ENCODE measurements at places on chromosomes 3 and 15. TPM values are rescaled to one million over a fixed set of nuclear protein-coding genes. Genes with fewer than 3 reads are reported as not detected.

- no peak for DNase-seq
Measured at GRCh38 chr3:101702726-101703125, 16.2 kb upstream of the RPL24 start.

DNA sequence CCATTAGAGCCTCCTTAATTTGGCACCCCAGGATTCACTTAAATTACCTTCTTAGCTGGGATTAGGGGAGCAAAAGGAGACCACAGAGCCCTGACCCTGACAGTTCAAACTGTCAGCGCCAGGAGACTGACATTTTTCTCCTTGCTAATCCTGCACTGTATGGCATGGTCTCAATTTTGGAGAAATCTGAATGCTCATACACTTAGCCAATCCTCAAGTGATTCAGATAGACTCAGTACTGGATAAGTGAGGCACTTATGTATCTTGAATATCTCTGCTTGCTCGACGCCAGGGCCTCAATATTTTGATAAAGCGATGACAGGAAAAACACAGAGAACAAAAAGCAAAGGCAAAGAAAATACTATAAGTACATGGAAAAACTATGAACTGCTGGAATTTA lies 375.9 kb upstream of the WNT5A start:
- DNase-seq: no peak

GRCh38 chr3:118813472-118813871 lies 221.2 kb downstream of the IGSF11 start:
- DNase-seq: no peak

GRCh38 chr3:139281522-139282196 lies 62.2 kb upstream of the MRPS22 start:
- DNase-seq: no peak

- DNase-seq: no peak
Measured at GRCh38 chr3:22170370-22170769, 419.4 kb upstream of the ZNF385D start.

- no peak for DNase-seq
Measured at GRCh38 chr3:195551381-195551978, 8.4 kb upstream of the PPP1R2 start.

- no peak for DNase-seq
Measured at GRCh38 chr3:150540991-150541390, 5.3 kb downstream of the SERP1 start.

GRCh38 chr15:97350813-97351212 lies 609.7 kb upstream of the ARRDC4 start:
- no peak for DNase-seq

DNA sequence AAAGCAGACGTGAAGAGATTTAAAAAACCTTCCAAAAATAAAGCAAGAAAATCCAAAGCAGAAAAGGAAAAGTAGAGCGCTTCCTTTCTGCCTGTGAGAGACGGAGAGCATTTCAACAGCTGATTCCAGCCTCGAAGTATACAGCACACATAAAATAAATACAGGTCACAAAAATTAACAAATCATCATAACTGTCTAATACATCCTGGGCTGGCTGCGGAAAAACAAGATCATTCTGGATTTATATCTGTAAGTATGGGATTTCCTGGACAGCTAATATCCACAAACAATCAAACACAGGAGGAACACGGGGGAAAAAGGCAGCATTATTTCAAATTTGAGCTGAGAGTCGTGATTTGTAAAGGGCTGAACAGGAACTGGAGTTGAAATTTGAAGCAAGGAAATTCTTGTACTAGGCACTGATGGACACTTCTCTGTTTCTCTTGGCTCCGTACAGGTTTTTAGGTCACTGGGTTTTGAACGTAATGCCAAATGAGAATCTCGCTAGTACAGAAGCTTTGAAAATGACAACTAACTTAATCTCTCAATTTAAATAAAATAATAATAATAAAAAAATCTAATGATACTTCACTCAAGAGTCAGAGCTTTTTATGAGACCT lies 577.7 kb downstream of the FOXP1 start:
- DNase-seq: no peak

DNA sequence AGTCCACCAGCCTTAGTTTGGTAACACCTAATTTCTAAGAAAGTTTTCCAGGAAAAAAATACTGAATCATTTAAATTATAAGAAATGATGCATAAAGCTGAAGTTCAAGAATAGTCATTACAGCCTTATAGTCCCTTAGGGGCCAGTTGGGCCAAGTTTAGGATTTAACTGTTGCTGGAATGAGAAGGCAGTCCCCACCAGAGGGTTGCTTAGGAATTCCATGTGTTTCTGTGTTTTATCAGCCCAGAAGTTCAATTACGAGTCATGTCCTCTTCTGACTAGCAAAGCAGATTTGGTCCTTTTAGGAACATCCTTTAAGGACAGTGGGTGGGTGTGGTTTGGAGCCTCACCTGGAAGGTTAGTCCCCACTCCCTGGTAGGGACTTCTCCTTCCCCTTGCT lies 57.0 kb upstream of the NR2E3 start:
- DNase-seq: no peak

GRCh38 chr3:69649120-69650065 lies 89.9 kb upstream of the MITF start:
- no peak for DNase-seq

GRCh38 chr3:116083683-116084082 lies 361.6 kb downstream of the LSAMP start:
- DNase-seq: no peak

GRCh38 chr3:25663869-25664811 lies 567 bp downstream of the TOP2B start:
- peak; percentile 44 for DNase-seq

- DNase-seq: no peak
Measured at GRCh38 chr3:46896386-46896785, 18.9 kb downstream of the PTH1R start.

- no peak for DNase-seq
Measured at GRCh38 chr3:129207479-129207878, 23.8 kb upstream of the CNBP start.

DNA sequence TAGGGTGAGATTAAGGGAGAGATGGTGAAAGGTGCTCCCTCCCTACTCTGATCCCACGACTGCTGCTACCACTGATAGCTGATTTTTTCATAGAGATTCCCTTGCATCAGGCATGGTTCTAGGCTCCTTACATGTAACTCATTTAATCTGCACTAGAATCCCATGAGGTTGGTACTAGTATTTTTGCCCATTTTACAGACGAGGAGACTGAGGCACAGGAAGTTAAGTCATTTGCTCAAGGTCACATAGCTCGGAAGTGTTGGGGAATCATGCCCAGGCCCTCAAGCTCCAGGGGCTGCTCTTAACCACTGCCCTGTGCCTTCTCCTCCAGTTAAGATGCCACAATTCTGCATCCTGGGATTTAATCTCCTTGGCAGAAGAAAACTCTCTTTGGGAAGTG lies 11.2 kb downstream of the ATP2B2 start:
- DNase-seq: no peak

DNA sequence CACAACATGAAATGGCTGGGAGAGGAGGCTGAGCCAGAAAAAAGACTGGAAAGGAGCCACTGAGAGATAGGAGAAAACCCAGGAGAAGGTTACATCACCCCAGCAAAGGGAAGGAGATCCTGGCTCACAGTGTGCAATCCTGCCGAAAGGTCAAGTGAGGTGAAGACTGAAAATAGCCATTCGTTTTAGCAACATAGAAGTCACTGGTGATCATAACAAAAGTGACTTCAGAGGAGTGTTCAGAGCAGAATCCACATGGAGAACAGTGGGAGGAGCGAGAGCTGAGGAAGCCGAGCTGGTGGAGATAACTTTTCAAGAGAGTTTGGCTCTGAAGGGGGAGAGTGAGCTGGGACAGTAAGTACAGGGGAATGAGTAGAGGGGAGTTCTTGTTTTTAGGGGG lies 5.4 kb upstream of the HEG1 start:
- DNase-seq: no peak

DNA sequence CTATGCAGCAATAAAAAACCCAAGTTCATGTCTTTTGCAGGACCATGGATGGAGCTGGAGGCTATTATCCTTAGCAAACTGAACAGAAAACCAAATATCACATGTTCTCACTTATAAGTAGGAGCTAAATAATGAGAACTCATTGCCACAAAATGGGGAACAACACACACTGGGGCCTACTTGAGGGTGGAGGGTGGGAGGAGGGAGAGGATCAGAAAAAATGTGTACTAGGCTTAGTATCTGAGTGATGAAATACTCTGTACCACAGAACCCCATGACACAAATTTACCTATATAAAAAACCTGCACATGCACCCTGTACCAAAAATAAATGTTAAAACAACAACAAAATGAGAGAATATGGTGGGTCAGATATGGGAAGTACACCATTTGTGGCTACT lies 49.6 kb upstream of the AADACL2 start:
- no peak for DNase-seq

- DNase-seq: peak; percentile 58
Measured at GRCh38 chr3:146498002-146498736, 28.8 kb upstream of the PLSCR2 start.

GRCh38 chr3:143895805-143896204 lies 47.5 kb upstream of the SLC9A9 start:
- no peak for DNase-seq

GRCh38 chr3:82643948-82644347 lies 882.5 kb upstream of the GBE1 start:
- DNase-seq: no peak

DNA sequence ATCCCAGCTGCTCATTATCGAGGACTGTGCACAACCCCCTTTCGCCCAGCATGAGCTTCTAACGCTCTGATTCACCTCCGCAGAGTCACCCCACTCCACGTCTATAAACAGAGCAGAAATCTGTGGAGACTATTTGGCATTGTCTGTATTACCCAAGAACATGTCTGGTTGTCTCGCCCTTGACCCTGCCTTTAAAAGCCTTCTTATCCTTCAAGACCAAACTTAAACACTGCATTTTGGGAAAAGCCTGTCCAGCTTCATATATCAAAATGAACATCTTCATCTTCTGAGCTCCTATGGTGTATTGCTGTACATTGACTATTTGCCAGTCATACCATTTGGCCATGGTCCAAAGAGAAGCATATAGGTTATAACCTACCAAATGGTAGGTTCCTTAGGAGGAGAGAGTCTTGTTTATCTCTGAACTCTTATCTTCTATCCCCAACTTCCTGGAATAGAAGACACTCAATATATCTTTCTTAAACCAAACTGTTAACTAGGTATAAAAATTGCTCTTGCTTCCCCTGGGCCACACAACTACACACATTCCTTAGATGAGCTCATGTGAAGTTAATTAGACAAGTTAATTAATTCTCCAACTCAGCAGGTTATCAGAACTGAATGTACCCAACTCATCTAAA lies 90.1 kb downstream of the FBN1 start:
- DNase-seq: no peak

GRCh38 chr3:116473602-116474001 lies 28.3 kb upstream of the LSAMP start:
- no peak for DNase-seq

DNA sequence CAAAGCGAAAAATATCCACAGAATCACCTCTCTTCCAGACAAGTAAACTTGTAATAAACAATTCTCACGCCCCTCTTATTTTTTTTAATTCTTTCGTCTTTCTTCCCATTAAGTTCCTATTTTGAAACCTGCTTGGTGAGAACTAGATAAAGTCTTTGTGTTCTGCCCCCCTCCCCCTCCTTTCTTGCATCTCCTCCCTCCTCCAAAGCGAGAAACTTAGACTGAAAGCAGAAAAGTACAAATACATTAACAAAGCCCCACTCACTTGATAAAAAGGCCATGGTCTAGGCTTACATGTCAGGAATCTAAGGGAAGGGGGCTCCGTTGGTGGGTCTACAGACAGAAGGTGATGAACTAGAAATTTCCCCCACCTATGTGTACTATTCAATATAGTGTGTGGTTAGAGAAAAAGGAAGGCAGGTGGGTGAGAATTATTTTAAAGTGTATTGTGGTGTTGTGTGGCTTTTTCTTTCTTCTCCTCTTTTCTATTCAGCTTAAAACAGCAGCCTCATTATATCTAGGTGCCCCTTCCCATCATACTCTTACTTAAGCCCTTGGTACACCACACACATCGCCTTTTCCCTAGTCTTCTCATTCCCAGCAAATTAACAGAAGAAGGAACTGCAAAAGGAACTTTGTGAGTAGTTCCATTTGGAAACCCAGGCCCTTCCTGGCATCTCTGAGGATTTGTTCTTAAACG lies 215.3 kb downstream of the MEIS2 start:
- no peak for DNase-seq

DNA sequence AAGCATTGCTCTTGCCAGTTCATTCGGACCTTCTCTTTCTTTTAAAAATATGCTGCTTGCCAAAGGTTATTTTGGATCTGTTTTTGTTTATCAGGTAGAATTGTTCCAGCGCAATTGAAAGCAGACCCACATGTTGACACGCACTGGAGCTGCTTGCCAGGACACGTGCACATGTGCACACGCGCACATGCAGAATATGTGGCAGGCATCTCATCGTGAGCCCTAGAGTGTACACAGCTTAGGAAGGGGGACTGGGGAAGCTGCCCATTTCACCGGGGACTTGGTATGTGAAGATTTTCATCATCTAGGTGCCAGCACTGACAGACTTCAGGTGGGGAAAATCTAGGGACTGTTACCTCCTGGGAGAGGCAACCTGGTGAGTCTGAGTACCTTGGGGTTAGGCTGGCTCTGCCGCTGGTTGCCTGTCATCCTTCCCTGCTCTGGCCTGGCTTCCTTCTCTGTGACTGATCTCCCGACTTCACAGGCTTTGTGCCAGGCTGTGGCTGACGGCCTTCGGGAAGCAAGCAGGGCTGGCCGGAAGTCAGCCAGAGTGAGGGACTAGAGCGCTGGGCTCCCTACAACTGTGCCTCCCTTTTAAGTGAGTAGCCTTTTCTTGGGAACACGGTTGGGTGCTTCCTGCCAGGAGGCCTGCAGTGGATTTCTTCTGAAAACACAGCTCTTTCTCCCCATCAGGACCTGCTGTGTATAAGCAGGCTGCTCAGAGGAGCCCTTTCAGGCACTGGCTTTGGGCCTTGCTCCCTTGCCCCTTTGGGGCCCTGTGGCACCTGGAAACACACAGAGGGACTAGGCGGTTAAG lies 129.3 kb downstream of the EEFSEC start:
- DNase-seq: no peak

DNA sequence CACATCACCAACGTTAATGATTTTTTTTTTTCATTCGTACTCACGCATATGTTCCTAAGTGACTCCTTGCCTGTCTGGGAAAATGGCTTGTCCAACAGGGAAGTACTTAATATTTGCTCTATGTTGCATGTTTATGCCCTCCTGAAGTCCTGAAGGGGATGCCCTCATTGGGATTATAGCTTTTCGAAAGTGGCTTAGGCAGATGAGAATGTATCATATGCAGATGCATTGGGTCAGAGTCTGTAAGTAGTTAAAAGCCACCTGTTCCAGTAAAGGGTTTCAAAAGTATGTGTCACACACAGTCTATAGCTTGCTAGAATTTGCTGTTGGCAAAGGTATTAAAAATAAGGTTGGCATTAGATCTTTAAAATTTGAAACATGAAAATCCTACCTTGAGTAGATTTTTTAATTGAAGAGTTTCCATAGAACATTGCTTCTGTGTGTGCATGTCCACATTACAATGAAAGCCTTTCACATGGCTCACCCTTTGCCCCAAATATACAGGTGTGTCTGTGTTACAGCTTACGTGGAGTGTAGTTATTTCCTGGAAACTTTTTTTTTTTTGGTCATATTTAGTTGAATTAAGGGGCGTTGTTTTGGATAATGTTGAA lies 2.1 kb downstream of the ABHD17C start:
- DNase-seq: no peak

Gene SEMA3F
- not detected for polyA plus RNA-seq

Gene GOLGA8M
- polyA plus RNA-seq: not detected

Gene CEP70
- polyA plus RNA-seq: 12.9 TPM

Gene CKMT1A
- not detected for polyA plus RNA-seq

Gene GOLGA8G
- polyA plus RNA-seq: not detected

Gene GNAT1
- not detected for polyA plus RNA-seq

Gene ILDR1
- polyA plus RNA-seq: not detected

Gene BTD
- polyA plus RNA-seq: 18.8 TPM

All from naive thymus-derived CD4-positive, alpha-beta T cell (primary cell).